ENCODE measurements at places on chromosomes 2 and 18.

- no peak for DNase-seq
Measured at GRCh38 chr2:223050188-223050587, 1.8 kb upstream of the KCNE4 start.

DNA sequence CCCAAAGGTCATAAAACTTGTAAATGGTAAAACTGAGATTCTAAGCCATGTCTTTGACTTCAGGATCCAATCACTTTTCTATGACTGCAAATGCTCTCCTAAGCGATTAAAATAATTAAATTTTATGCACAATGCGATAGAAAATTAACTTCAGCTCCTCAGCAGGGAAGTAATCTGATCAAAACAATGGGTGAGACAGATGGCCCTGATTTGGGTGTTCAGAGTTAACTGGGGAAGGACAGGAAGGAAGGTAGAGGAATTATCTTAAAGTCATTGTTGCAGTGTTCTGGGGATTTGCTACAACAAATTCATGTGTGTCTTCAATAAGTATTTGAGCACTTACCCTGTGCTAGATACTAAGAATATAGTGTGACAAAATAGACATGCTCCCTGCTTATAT lies 446.0 kb upstream of the MEX3C start:
- no peak for DNase-seq

DNA sequence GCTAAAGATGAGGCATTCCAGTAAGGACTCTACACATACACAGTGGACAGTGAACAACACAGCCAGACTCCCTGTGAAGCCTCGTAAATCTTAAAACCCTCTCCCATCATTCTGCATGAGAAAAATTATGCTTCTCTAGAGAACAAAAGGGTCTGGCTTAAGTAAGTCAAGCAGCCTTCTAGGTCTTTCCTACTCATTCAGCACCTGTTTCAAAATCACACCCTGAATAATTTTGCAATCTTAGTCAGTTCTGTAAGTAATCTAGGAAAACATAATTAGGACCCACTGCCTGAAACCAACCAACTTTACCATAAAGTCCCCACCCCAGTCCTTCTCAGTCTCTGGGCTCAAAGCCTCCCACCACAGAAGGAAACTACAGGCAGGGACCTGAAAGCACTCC lies 19.7 kb downstream of the IAH1 start:
- DNase-seq = no peak

DNA sequence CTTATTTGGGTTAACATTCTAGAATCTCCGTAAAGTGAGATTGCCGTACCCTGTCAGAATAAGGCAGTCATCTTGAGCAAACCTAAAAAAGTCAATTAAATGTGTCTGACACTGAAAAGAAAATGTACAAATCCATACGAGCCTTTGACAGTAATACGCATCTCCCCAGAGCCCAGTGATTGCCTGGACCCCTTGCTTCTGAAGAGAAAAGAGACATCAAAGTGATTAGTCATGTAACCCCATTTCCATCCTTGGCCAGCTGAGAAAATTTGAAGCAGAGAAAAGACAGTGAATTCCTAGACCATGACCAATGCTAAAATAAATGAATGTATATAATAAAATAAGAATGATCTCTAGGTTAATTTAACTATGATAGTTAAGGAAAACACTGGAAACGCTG lies 1499.4 kb downstream of the SUCLG1 start:
- no peak for DNase-seq

DNA sequence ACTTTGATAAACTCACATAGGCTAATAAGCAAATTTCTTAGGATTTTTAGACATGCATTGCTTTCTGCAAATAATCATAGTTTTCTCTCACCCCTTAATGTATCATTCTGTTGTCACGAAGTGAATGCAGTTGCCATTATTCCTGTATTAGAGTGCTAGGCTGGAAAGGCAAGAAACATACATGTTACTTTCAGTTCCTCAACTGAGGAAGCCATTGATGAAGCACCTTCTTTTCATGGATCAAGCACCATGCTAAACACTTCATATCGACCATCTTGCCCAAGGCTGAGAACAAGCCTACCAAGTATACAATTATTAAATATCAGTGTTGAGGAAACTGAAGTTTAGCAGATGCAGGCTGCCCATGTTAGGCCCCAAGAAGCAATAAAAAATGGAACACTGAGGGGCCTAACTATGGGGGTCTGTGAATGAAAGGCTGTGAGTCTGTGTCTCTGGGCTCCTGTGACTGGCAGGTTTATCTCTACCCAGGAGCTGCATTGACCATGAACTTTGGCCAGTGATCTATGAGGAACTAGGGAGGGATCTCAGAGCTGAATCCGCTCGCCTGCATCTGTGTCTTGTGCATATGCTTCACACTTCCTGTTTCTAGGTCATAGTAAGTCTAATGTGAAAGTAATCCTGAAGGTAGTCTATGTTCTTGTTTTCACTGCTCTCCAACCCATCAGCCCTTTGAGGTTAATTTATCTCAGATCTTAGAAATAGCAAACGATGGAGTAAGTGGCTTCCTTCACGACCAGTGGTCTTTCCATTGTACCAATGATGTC lies 16.0 kb upstream of the TSPYL6 start:
- no peak for DNase-seq

DNA sequence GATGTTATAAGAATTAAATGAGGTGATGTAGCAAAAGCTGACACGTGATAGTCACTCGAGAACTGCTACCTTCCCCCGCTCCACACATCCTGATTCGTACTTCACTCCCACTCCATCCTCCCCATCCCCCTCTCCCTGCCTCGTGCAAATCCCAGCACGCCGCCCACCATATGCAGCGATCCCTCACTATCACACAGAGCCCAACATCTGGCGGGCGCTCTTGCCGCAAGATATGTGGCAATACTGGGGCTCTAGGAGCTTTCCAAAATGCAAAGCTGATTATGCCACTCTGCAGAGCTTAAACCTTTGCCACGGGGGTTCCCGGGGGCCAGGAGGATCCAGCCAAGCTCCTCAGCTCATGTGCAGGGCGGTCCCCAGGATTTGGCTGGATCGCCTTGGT lies 37.4 kb downstream of the DNMT3A start:
- no peak for DNase-seq

GRCh38 chr18:10533111-10533510 lies 7.3 kb downstream of the NAPG start:
- no peak for DNase-seq

GRCh38 chr2:2492800-2493199 lies 161.7 kb upstream of the MYT1L start:
- no peak for DNase-seq

DNA sequence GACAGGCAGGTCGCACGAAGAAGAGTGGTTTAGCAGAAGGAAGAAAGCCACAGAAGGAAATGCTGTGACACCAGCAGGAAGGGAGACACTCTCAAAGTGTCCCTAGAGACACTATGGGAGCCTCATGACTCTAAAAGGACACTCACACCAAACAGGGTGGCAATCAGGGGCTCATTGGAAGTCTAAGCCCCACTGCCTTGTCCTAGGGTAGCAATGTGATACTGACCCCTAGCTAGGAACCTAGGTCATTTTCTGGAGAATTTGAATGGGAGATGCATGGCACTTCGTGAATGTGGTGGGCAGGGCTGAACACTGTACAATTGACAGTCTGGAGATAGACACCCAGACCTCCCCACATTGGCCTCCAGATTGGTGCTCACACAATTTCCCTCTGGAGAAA lies 385.0 kb downstream of the EIPR1 start:
- no peak for DNase-seq

GRCh38 chr18:32509111-32509510 lies 38.4 kb upstream of the GAREM1 start:
- DNase-seq = no peak

GRCh38 chr2:144349674-144350073 lies 170.2 kb downstream of the ZEB2 start:
- no peak for DNase-seq

DNA sequence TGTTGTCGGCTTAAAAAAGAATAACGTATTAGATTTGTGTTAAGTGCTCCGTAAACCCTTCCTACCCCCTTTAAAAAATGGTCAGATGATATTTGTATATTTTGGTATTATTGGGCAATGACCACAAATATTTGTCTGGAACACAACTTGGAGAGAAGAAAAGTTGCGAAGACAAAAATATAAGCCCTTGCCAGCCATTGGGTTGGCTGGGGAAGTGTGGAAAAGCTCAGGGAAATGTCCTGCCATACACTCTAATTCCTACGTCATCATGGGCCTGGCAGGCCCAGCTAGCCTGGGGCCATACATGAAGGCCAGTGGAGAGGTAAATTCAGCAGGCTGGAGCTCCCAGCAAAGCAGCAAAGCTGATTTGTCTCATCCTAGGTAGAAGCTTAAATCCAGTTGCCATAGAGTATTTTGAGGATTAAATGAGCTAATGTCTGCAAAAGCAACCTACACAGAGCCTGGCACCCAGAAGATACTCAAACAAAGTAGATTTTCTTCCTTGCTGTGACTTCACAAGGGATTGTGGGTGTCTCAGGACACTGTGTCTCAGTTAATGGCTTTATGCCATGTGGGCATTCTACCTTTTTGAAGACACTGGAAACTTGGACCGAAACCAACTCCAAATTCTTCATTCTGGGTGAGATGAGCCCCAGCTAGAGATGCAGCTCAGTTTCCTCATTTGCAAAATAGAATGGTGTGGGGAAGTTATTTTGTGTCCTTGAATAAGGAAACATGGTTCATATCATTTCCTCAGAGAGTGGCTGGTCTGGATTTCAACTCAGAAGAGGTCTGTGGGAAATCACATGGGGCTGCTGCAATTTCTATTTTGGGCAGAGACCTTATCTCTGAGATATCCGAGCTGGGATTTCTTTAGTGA lies 87.9 kb upstream of the MAP4K3 start:
- no peak for DNase-seq

All from stimulated activated CD4-positive, alpha-beta T cell treated with anti-CD3 and anti-CD28 coated beads, Interleukin-1b, Interleukin-23, amount 100 ng/mL, for 1 hour (primary cell).